ENCODE measurements at places on chromosomes 4 and X.

DNA sequence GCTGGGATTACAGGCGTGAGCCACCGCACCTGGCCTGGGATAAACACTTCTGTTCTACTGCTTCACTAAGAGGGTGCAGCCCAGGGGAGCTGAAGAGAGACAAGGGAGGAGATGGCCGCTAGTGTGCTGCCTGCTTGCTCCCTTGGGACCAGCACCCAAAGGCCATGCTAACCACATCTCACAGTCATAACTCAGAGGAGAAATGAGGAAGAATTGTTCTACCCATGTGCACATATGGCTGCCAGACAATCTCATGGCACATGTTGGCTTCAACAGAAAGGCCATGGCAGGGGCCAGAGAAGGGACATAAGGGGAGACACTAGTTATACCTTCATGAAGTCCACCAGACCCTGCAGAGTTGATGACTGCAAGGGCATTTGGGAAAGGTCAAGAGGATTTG, 22.4 kb downstream of the CLDN22 start:
- no peak for DNase-seq

DNA sequence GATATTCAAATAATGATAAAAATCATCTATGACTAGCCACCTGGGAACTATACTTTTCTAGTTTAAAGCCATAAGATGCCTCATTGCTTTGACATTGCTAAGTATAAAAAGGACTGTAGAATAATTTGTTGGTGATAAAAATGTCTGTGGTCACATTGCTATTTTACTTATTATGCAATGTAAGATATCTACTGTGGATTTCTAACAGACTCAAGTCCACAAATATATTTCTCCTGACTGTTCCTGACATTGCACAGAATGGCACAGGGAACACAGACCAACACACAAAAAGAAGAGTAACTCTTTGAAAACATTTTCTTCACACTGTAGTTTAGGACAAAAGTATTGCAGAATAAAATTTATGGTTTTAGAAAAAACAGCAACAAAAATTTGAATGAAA, 2.2 kb upstream of the TMPRSS11E start:
- no peak for DNase-seq

GRCh38 chr4:90572996-90573395, 445.8 kb downstream of the CCSER1 start:
- no peak for DNase-seq

DNA sequence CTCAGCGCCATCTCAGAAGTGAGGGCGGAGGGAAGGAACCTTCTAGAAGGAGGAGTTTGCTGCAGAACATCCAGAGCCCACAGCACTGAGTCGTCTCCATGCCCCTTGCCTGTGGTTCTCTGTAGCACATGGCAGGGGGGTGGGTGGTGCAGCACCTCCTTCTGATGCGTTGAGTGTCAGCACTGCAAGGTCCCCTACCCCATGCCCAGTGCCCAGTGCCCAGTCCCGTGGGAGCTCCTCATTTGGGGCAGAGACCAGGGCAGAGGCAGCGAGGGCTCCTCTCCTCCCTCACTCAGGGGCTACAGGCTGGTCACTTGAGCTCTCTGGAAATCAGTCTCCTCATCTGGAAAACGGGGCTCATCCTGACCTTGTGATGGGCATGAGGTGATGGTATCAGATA, 78.1 kb downstream of the HTRA3 start:
- no peak for DNase-seq

DNA sequence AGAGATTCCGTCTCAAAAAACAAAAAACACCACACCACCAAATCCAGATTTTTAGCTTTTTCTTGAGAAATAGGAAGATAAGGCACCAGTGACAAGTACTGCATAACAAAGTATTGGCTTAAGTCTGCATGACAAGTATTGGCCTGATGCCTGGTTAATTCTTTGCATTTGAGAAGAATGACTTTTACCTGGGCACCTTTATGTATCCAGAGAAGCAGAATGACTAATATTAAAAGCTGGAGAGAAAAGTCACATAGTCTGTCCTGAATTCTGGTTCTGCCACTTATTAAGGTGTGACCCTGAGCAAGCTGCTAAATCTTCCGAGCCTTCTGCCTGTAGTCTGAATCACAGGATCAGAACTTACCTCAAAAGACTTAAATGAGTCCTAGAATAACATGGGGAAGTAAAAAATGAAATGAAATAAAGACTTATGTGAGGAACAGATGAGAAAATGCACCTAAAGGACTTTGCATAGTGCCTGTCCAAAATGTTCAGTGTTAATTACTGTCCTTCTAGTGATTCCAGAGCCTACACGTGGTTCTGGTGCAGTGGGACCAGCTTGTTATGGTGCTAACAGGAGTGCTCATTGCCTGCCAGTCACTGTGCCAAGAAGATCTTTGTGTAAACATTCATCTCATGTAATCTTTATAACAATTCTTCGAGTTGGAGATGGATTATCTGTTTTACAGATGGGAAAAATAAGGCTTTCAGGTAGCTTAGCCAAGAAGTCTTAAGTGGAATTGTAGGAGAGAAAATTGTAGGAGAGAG, 31.6 kb downstream of the UGDH start:
- no peak for DNase-seq

DNA sequence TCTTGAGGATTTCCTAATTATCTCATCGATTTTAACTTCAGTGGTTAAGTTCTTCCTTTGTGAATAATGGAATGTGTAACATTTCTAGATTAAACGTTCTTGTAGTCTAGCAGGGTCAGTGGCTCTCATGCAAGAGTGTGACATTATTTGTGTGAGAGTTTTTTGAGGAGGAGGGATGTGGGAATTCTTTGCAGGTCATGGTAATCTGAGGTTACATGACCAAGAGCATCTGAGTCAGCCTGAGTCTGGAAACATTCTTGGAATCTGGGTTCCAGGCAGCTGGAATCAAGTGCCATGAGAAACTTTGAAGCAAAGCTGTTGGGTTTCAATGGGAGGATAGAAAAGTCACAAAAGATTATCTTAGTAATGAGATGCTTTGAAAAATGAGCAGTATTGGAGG, 49.5 kb downstream of the GK start:
- no peak for DNase-seq

DNA sequence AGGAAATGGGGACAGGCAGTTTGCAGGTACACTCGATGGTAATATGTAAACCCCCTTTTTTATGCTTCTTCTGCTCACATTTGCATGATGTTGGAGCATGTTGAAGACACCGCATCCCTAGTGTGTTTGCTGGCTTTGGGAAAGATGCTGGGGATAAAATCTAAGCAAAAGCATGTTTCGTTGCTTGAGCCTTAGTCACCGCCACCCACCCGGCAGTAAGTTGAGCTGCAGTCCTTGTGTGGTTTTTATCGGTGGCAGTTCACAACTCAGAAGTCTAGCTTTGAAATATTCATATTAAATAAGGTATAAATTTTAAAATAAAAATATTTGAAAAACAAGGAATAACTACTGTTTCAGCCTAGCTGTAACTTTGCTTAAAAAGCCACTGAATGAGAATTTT, 21.7 kb upstream of the MND1 start:
- DNase-seq, result no peak

DNA sequence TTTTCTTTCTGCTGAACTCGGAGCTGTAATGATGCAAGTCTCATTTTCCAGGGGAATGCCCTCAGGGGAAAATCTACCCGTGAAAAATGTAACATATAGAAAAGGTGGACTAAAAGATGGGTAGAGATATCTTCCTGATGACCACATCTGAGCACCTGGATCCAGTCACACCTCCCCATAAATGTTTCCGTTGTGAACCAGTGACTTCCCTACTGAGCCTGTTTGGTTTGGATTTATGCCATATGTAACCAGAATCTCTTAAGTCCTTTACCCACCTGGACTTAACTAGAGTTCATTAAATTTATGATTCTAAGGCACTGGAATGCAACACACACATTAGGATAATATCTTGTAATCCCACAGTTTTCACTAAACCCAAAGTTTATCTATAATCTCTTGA, 171.1 kb downstream of the ZNF330 start:
- DNase-seq, result no peak

- DNase-seq, result no peak
Measured at GRCh38 chr4:173652283-173652931, 122.4 kb upstream of the HAND2 start.

DNA sequence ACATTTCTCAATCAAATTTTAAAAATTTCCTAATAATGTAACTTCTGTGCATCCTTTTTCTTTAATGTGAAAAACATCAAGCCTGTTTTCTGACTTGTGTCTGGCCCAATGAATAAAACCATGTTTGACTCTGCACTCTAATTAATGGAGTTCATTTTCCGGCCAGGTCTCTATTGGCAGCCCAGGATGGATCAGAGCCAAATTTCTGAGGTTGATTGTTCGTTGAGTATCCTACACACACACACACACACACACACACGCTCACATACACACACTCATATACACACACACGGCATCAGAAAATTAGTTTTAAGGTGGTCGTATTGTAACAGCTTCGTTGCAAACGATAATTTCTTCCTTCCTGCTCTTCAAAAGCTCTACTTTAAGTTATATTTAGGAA, 28.9 kb upstream of the TLL1 start:
- DNase-seq, result no peak

- no peak for DNase-seq
Measured at GRCh38 chrX:136907621-136908020, 27.1 kb upstream of the RBMX start.

DNA sequence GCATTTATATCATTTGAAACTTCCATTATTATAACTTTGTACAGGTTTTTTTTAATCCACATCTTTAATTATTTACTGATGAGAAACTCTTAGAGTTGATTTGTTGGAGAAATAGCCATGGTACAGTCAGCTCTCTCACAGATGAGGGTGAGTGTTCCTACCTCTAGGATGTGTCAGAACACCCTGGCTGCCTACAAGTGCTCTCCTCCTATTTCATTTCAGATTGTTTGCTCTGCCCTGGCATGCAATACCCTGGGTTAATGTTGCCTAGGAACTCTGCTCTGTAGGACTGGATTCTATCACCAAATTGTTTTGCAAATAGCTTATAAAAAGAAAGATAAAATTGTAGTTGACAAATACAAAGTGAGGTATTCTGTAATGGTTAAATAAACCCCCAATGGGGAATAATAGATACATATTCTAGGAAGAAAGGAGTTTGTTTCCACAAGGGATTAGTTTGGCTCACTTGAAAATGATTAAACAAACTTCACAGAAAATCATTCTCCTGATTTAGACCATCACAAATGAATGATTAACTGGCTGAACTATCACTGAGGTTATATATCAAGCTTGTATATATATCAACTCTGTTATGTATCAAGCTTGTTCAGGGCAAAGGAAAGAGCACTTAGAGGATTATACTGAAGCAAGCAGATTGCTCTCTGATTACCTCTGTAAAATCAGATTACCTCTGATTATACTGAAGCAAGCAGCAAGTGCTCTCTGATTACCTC, 150.0 kb downstream of the PDE5A start:
- DNase-seq, result no peak

DNA sequence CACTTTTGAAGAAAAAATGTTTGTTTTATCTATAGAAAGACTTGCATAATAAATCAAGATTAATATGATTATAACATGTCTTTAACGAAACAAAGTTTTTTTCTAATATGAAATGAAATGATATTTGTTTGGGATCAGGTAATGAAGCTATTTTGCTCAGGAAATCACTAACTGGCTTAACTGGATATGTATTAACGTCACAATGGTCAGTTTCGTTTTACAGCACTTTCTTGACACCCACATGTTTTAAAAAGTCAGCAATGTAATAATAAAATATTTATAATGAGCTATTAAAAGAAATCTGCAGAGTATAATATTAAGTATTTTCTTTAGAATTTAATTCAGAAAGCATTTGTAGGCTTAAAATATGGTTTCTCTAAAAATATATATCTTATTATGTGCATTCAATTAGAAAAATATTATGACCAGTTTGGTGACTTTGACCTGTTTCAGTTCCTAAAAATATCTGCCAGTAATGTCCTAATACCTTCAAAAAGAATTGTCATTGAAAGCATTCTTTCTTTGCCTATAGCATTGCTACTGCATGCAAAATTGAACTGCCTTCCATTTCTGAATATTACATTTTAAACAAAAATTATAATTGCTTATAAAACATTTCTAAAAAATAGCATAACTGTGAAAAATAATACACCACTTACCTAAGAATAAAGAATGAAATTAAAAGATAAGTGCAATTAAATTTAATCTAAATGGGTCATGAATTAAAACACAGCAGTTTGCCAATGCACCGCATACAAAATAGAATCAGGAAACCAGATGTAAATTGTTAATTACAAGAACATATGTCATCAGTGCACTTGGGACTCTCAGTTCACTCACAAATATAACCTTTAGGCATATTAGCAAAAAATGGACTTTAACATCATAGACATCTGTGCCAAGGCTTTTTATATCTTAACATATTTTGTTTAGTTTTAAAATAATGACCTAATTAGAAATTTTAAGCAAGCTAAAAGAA, 31.6 kb downstream of the TIGD2 start:
- no peak for DNase-seq

DNA sequence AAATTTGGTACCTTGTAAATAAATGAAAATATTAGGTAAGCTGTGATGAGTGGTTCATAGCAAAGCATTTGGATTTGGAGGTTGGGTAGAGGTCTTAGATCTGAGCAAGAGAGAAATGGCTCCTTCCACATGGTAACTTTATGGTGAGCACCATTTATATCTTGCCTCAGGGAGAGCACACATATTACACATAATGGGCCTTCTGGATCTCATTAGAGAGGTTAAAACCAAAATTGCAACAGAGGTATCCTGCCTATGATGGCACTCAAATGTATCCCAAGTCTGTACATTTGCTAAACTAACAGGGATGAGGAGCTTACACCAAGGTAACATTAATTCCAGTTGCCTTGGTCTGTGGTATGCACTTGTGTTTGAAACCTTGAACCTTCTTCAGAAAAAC, 87.1 kb upstream of the PUDP start:
- no peak for DNase-seq

GRCh38 chr4:41124916-41125548, 89.3 kb downstream of the APBB2 start:
- DNase-seq, result no peak

GRCh38 chr4:152512483-152512882, 23.4 kb downstream of the FBXW7 start:
- no peak for DNase-seq

- DNase-seq, result no peak
Measured at GRCh38 chr4:108628411-108628810, 8.0 kb downstream of the RPL34 start.

DNA sequence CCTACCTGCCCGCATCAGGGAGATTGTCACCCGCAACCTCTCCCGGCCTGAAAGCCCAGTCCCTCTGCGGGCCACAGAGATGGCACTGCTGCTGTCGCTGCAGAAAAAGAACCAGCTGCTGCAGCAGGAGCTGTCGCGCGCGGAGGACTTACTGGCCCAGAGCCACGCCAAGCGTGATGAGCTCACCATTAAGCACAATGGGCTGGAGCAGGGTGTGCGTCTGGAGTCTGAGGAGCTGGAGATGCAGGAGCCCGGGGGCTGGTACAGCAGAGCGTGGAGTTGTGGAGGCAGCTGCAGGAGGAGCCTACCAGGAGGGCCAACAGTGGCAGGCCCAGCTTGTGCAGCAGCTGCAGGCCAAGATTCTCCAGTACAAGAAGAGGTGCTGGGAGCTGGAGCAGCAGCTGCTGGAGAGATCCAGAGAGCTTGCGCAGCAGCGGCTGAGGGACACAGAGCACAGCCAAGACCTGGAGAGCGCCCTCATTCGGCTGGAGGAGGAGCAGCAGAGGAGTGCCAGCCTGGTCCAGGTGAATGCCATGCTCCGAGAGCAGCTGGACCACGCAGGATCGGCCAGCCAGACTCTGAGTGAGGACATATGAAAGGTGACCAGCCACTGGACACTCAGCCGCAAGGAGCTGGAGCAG, 11.3 kb downstream of the SMIM10L2A start:
- DNase-seq, result no peak

GRCh38 chrX:149950681-149951080, 12.4 kb upstream of the EOLA2 start:
- DNase-seq, result no peak

GRCh38 chr4:114161809-114162208, 182.4 kb upstream of the ARSJ start:
- no peak for DNase-seq

Measured in stimulated activated CD8-positive, alpha-beta memory T cell treated with anti-CD3 and anti-CD28 coated beads, Interleukin-15, amount 100 ng/mL, for 4 hours (primary cell).